ENCODE measurements at places on chromosomes 7 and 10.

DNA sequence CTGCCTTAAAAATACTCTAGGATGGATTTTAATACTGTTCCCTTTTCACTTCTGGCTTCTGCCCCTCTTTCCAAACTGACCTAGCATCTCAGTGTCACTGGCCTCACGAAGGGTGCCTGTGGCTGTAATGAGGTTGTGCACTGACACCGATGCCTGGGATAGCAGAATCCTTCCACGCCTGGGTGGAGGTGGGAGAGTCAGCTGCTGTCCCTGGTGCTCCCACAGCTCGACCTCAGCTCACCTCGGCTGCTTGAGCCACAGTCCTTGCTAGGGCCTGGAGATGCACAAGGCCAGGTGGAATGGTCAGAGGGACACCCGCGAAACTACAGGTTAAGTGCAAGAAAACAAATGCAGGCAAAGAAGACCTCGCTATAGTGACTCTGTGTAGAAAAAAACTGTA, 123.4 kb upstream of the ACBD5 start:
- DNase-seq, result no peak

DNA sequence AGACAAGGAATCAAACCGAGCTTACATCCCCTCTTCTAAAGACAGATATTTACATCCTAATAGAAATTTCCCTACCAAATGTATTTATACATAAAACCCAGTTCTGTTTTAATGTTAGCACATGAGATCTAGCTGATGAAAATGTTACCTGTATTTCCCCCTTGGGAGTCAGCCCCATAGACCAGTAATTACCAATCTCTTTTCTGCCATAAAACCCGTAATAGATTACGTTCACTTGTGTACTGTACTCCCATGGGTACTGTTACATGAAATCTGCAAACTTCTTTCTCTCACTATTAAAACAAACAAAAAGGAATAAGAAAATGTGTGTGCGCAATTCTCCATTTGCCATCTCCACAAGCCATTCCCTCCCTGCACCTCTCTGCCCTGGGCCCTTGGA, 450.9 kb downstream of the CALN1 start:
- DNase-seq, result no peak

DNA sequence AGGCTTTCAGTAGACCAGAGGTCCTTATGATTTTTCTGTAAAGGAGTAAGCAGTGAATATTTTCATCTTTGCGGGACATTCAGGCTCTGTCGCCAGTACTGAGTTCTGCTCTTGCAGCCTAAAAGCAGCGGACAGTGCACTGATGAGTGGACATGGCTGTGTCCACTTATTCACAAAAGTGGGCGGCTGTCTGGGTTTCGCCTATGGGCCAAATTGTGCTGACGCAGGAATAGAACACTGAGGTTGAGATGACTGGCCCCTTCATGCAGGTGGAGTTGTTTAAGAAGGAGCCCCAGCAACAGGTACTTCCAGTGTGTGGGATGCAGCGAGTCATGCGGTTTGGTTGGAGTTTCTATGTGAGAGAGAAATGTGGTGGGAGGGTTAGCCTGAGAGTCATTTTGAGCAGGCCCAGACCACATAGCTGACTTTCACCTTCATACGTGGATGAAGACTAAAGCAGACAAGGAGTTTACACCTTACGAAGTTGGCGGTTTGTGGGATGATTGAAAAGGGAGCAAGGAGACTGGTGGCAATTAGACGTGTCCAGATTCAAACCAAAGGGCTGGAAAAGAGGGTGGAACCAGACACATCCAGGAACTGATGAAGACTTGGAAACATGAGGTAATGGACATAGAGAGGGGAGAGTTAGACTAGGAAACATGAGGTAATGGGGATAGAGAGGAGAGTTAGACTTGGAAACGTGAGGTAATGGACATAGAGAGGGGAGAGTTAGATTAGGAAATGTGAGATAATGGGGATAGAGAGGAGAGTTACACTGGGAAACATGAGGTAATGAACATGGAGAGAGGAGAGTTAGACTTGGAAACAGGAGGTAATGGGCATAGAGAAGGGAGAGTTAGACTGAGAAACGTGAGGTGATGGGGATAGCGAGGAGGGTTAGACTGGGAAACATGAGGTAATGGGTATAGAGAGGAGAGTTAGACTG, 38.2 kb downstream of the WDR37 start:
- DNase-seq, result no peak

GRCh38 chr10:21090609-21091082, 193.5 kb upstream of the NEBL start:
- no peak for DNase-seq

GRCh38 chr7:2911466-2911865, 67.4 kb upstream of the GNA12 start:
- no peak for DNase-seq

DNA sequence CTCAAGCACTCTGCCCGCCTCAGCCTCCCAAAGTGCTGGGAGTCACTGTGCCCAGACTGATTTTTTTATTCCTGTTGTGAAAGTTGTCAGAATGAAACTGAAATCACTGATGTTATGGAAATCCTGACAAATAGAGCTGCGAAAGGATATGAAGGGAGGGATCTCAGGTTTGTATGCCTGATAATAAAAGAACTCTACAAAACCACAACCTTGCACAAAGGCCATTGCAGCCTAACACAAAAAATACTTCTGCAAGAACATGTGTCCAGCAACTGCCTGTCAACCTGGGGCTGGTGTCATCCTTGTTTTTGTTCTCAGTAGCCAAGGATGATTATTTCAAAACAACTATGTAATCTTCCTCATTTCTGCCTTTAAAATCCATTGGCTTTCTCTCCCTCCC, 126.1 kb downstream of the NEBL start:
- DNase-seq, result no peak

DNA sequence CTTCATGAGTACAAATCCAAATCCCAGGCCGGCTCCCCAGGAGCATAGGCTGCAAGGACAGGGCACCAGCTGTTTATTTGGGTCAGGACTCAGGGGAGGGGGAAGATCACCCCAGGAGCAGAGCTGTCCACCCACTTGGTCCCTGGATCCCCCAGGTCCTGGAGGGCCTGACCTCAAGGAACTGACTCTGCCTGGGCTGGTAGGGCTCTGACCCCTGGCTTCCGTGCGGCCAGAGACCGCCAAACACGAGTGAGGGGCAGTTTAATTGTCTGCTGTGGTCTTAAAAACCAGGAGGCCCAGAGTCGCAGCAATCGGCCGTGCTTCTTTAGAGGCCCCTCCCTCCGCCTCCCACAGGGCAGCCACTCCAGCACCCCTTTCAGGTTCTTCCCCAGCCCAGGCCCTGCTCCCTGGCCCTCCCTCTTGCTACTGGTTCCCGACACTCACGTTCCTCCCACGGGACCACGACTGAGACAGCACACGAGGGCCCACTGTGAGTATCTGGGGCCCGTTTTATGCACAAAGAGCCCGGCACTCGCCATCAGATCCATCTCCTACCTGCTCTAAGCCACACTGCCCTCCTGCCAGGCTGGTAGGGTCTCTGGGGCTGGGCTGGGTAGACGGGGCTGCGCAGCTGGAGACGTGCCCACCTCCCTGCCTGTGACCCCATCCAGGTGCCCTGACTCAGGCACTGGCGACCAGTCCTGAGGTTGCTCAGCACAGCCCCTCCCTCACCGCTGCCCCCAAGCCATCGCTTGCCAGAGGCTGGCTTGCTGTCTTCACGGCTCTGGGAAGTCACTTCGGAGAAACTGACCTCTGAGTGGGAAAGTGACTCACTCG, 30.0 kb upstream of the CFAP46 start:
- DNase-seq, result no peak

GRCh38 chr10:127911218-127911866, 4.4 kb downstream of the PTPRE start:
- DNase-seq, result no peak

DNA sequence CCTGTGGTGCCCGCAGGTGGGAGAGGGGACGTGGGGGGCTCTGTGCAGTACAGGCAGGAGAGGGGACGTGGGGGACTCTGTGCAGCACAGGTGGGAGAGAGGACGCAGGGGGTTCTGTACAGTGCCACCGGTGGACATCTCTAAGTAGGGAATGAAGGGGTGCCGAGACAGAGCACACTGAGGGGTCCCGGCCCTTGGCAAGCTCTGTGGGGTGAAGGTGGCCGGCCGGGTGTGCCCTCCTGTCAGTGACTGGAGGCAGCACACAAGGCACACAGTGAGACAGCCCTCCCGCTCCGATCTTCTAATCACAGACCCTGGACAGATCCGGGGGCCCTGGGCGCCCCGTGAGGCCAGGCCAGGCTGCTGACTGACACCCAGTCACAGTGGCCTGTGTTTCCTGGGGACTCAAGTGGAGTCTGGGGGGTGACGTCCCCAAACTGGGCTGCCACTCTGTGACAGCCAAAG, 11.2 kb downstream of the GPR146 start:
- no peak for DNase-seq

- DNase-seq, result peak; percentile 90
These were observed 19.1 kb upstream of the ARMS2 start for GRCh38 chr10:122435212-122435827.

- DNase-seq, result peak; percentile 52
These were observed 46.4 kb upstream of the RSBN1L start for GRCh38 chr7:77649716-77650349.

GRCh38 chr7:1432411-1433082, 26.7 kb downstream of the MICALL2 start:
- peak; percentile 88 for DNase-seq

- DNase-seq, result no peak
These were observed 3.5 kb downstream of the SHH start for GRCh38 chr7:155808549-155809331.

DNA sequence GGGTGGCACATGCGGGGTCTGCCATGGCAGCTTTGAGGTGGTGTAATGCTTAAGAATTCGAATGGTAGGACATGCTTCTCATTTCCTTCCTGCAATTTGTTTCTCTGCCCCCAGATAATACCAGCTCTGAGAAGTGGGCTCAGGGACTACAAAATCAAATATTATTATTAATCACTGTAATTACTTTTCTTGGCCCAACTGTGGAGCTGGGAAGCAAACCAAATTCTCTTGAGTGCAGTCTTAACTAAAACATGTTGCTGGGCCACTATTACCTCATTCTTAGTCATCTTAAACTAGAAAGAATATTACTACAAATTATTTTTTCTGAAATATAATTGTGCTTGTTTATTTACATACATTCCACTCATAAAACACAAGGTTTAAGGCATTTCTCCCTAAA, 566.7 kb upstream of the NRP1 start:
- peak; percentile 86 for DNase-seq

DNA sequence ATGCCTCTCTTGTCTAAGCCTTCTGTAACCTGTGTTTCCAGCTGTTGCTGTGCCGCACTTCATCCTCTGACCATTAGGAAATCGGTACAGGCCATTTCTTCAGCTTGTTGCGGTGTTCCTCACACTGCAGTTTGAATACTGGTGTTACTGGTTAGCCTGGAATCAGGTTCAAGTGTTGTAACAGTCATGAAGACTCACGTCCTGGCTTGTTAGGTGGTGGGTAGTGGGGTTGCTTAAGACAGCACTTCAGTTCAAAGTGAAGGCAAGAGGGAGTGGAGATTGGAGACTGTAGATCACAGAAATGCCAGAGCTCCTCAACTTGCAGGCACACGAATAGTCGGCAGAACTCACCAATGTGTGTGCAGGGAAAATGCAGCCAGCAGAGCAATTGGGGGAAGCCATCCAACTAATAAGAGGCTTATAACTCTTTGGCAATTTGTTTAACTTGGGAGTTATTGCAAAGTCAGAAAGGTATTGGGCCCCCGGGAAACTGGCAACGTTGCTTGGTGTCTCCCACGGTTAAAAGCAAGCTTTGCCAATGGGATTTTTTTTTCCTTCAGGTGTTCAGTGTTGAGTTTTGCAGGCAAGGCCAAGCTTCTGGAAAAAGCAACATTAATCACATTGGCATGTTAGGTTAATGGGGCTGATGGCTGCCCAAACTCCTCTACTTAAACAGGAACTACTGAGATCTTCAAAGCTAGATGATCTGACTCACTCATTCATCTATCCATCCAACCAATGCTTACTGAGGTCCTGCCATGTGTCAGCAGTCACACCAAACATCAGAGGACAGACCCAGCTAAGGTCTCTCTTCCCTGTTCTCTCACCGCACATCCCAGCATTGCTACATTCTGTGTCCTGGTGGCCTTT, 380.9 kb downstream of the GATA3 start:
- no peak for DNase-seq
